ENCODE measurements at places on chromosomes 2 and 18. TPM values are rescaled to one million over a fixed set of nuclear protein-coding genes. Genes with fewer than 3 reads are reported as not detected.

DNA sequence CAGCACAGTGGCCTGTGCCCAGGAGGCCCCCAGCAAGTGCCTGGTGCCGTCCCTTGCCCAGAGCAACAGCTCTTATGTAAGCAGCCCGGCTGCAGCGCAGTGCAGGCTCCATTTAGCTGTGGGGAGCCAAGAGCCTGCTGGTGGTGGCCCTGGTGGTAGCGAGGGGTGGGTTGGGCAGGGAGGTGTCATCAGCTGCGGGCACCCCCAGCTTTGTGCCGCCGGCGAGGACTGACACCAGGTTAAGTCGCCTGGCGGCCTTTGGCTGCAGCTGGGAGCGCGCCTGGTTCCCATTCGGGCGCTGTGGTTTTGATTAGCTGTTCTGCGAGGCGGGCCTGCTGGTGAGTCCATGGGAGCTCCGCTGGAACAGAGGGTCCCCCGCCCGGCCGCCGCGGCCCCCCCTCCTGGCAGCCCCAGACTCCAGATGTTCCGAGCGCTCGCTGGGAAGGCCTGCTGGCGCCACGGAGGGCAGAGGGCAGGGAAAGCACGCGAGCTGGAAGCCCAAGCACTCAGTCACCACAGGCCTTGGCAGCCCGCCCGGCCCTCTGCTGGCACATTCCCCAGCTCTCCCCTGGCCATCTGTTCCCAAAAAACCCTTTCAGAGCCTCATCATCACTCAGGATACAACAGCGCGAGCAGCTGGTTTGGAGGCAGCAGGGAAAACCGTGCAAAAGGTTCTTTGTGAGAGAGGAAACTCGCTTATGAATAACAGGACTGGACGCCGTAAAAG, 18.4 kb downstream of the ATOH8 start:
- peak; percentile 92 for DNase-seq

- DNase-seq, result no peak
Measured at GRCh38 chr2:60468382-60469085, 84.9 kb downstream of the BCL11A start.

DNA sequence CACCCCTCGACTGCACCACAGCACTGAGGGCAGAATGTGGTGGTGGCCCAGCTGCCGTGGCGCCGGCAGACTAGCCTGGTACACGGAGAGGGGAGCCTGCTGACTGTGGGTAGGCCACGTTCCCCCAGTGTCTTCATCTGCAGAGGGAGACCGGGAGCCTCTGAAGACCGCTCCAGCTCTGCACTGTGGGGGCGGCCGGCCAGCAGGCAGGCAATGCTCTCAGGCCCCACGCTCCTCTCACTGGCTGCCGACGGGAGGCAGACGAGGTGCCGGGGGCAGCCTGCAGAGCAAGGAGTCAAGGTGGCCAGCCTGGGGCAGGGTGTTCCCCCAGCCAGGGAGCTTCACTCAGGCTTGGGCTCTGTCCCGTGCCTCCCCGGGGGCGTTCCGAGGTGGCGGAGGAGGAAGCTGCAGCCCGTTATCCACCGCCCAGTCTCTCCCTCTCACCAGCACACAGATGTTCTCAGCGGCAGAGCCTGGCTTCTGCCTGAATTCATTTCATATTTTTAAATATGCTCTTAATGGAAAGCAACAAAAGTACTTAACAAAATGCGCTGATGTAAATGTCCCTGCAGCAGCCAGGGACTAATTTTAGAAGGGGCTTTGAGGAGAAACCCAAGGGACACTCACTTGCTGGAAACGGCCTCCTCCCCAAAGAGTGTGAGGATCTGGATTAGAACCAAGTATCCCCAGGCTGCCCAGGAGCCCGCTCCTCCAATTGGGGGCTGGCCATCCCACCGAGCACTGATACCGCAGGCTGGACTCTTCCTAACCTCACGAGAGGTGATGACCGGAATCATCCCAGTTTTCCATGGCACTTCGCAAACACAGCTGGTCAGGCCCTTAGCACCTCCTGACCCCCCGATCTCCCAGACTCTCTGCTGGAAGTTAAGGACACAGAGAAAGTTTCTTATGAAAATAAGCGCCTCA, 87.8 kb downstream of the HDAC4 start:
- no peak for DNase-seq

DNA sequence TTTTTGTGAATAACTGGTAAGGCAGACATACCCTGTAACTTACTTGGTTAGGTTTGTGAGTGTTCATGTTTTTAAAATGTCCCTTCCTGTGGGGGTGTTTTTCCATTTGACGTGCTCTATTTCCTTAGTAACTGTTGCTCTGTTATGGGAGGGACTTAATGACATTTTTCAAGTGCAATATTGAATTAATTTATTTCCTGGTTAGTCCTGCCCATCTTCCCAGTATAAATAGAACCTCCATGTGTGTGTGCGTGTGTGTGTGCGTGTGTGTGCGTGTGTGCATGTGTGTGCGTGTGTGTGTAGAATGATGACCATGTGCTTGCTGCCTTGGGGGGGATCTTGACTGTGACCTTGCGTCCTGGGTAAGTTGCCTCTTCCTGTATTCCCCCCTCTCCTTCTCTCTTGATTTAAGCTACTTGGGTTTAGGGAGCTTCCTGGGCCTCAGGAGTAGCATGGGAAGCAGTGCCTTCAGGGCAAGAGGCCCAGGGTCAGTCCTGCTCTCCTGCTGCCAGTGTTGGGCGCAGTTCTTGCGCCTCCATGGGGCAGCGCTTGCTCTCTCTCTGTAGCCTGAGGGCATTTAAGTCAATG, 163.9 kb downstream of the LDLRAD4 start:
- no peak for DNase-seq

DNA sequence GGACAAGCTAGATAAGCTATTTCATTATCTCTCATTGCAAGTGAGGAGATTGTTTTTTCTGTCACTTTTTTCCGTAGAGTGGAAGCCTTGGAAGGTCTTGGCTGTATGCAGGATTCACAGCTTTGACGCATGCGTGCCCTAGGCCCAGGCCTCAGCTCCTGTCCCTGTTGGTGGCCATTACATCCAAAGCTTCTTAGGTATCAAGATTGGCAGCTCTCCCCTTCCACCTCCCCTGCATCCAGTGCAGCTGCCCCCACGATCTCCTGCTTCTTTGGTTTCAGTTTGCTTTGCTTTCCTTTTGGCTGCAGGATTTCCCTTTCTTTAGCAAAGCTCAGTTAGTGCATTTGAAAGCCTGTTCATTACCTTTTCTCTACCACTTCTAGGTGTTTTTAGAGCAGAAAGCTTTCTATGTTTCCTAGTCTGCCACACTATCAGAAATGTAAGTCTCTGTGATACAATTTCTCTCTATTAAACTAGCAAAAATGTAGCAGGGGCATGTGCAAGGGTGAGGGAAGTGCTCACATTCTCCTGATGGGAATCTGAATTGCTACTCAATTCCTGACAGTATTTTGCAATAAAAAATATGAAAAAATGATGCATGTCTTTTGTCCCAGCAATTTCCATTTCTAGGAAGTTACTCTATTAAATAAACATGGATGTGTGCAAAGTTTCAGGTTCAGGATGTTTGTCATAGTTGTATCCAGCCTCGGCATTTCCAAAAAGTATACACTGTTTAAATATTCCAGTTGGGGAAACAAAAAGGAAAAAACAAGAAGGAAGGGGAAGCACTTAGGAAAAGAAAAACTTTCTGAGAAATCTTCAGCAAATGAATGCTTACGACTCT, 91.2 kb downstream of the LIPG start:
- no peak for DNase-seq

GRCh38 chr2:236237468-236238190, 26.6 kb downstream of the ASB18 start:
- no peak for DNase-seq

- no peak for DNase-seq
Measured at GRCh38 chr18:41501848-41502247, 453.2 kb upstream of the PIK3C3 start.

- DNase-seq, result no peak
Measured at GRCh38 chr2:226461981-226462380, 337.6 kb downstream of the IRS1 start.

DNA sequence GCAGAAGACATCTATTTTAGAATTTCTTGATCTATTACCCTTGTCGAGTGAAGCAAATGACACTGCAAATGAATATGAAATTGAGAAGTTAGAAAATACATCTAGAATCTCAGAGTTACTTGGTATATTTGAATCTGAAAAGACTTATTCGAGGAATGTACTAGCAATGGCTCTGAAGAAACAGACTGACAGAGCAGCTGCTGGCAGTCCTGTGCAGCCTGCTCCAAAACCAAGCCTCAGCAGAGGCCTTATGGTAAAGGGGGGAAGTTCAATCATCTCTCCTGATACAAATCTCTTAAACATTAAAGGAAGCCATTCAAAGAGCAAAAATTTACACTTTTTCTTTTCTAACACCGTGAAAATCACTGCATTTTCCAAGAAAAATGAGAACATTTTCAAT, 370.4 kb downstream of the XIRP2 start:
- no peak for DNase-seq

DNA sequence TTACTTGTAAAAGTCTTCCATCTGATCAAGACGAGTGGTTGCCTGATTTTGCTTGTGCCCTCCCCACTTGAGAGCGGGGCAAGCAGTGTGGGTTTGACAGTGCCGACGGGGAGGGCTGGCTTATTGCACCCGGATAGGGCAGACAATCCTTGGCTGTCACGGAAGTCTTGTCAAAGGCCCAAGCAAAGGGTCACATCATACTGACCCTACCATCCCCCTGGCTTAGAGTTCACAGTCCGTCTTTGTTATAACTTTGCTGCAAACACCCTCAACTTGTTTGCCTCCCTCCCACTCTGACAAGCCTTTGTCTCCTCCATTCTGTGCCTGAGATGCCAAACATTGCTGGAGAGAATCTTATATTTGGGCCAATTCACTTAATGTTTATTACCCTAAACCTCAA, 165.9 kb upstream of the MSH6 start:
- DNase-seq, result no peak

GRCh38 chr2:173414823-173415322, 60.2 kb downstream of the CDCA7 start:
- DNase-seq, result peak; percentile 76

GRCh38 chr2:165820296-165820695, 26.2 kb upstream of the GALNT3 start:
- no peak for DNase-seq

- DNase-seq, result no peak
Measured at GRCh38 chr2:174902506-174903263, 102.5 kb downstream of the CHN1 start.

The CDH19 gene
- 0.27 TPM for total RNA-seq

The AMER3 gene
- total RNA-seq, result not detected

Data from Calu3 (cell line).